ENCODE measurements at places on chromosomes 3 and 15. TPM values are rescaled to one million over a fixed set of nuclear protein-coding genes. Genes with fewer than 3 reads are reported as not detected.

CX3CR1 gene
- total RNA-seq: 2.0 TPM

DNA sequence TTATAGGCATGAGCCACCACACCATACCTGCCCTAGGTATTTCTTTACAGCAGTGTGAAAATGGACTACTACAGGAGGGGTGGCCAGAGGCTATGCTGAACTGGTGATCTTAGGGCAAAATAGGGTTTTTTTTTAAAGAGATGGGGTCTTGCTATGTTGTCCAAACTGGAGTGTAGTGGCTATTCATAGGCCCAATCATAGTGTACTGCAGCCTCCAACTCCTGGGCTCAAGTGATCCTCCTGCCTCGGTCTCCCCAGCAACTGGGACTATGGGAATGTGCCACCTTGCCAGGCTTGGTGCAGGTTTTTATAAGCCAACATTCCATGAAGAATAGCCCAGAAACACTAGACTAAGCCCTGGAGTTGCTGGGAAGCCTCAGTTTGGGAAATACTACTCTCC lies 28.6 kb upstream of the TSC22D2 start:
- DNase-seq: no peak

DNA sequence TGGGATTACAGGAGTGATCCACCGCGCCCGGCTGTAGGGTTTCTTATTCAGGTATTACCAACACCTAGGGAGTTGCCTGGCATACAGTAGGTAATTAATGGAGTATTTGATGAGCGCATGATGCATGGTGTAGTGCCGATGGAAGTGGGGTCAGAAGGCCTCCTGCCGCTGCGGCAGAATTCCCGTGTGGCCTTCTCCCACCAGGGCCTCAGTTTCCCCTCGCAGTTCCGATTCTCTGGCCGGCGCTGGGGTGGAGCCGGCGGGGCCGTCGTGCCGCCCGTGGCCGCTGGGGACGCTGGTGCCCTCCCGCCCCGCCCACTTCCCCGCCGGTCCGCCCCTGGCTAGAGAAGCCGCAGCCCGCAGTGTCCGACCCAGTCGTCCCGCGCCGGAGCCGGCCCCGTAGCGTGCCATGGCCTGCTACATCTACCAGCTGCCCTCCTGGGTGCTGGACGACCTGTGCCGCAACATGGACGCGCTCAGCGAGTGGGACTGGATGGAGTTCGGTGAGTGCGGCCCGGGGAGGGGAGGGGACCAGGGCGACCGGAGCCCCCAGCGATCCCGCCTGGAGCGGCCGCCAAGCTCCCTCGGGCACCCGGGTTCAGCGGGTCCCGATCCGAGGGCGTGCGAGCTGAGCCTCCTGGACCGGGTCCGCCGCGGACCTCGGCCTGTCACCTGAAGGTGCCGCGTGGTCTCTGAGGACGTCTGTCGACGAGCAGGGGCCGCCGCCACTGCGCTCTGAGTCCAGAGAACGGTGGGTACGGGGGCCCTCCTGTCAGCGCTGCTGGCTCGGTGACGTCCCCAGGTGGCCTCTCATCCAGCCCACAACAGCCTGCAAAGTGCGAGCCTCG lies at the start of gene IRAK2:
Gene IRAK2 (plus strand): TSS at position 374 of the 848 bp plus-strand sequence. CDS start 36 bp downstream, at position 410.
- DNase-seq: peak; percentile 84

- DNase-seq: no peak
Measured at GRCh38 chr3:72810063-72810462, 38.2 kb downstream of the SHQ1 start.

LRRC28 gene
- total RNA-seq: 100.0 TPM

- no peak for DNase-seq
Measured at GRCh38 chr15:93553167-93553935, 464.3 kb upstream of the RGMA start.

GRCh38 chr3:125054449-125055329 lies 1.1 kb downstream of the HEG1 start:
- peak; percentile 55 for DNase-seq

- no peak for DNase-seq
Measured at GRCh38 chr3:27165321-27165721, 203.9 kb downstream of the NEK10 start.

ZCWPW2 gene
- 5.2 TPM for total RNA-seq

DNA sequence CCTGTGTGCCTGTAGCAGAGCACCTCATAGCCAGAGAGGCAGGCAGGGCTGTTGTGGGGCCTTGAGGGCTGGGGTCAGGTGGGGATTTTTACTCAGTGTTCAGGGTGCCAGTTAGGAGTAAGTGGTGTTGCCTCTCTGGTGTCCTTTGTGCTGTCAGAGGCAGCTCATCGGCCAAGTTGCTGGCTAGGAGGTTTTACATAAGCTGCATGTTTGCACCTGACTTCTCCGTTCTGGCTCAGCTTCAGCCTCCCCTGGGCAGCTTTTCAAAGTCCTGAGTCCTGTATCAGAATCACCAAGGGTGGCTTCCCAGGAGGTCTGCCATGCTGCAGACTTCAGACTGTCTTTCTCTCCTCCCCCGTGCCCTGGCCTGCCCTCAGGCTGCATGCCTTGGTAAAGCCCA lies 242.6 kb upstream of the TPM1 start:
- no peak for DNase-seq

GRCh38 chr3:191234216-191234615 lies 35.2 kb downstream of the OSTN start:
- no peak for DNase-seq

DNA sequence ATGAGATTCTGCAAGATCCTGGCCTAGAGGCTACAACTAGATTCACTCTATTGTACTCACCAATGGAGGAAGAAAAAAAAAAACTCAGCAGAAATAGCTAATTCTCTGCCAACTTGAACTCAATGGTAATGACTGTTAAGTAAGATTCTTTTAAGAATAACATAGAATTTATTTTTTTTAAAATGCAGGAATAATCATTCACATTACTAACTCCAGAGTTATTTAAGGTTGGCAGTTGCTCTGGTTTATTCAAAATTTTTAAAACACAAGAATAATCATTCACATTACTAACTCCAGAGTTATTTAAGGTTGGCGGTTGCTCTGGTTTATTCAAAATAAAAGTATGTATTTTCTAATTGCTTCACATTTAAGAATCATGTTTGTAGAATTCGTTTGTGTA lies 1071.9 kb downstream of the IGSF11 start:
- no peak for DNase-seq

DNA sequence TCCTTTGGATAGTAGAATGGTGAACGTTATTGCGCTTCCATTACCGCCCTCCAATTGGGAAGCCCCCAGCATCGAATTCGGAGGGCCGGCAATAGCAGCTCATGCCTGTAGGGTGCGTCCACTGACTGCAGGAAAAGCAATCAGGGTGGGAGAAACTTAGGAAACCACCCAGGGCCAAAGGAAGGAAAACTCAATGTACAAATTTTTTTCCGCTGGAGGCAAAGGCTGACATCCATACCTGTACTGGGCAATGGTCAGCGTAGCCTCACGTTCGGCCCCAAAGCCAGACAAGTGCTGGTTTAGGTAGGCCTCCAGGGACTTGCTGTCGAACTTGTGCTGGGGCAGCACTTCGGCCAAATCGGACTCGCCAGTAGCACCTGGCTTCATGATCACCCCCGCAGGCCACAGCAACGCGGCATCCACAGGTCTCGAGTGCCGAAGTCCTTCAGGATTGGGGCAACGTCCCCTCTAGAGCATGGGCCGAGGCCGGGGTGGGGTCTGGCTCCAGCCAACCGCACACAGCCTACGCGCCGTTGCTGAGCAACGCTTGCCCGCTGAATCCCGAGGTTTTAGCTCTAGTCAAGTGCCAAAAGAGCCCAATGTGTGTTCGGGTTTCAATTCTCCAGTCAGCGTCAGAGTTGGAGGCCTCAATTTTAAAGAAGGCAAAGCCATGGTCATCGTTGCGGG lies at the start of gene ACAD11:
Gene ACAD11 (minus strand): TSS at position 445 of the 687 bp plus-strand sequence. CDS start 58 bp downstream, at position 387.
- peak; percentile 85 for DNase-seq

- DNase-seq: no peak
Measured at GRCh38 chr3:122208579-122208978, 25.1 kb downstream of the CASR start.

- no peak for DNase-seq
Measured at GRCh38 chr3:31696009-31696297, 163.2 kb downstream of the STT3B start.

POLQ gene
- total RNA-seq: 7.7 TPM

DNA sequence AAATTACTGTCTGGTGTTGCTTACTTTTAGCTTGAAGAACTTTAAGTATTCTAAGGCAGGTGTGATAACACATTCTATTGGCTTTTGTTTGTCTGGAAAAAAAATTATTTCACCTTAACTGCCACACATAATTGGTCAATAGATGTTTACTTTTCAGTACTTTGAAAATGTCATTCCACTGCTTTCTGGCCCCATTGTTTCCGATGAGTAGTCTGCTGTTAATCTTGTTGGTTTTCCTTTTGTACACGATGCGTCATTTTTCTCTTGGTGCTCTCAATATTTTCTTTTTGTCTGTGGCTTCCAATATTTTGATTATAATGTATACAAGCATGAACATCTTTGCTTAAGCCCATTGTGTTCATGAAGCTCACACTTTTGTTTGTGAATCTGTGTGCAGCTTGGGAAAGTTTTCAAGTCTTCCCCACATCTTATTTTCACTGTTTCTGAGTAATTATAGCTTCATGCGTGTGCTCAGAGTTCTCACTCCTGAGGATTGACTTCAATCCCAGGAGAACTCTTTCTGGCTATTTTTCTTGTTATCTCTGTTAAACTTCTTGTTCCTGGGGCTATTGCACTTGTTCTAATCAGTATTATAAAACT lies 664.7 kb downstream of the IGSF11 start:
- no peak for DNase-seq

GRCh38 chr3:106265704-106266103 lies 396.9 kb upstream of the CBLB start:
- no peak for DNase-seq

GRCh38 chr3:175082631-175083030 lies 223.5 kb downstream of the NAALADL2 start:
- DNase-seq: no peak

DNA sequence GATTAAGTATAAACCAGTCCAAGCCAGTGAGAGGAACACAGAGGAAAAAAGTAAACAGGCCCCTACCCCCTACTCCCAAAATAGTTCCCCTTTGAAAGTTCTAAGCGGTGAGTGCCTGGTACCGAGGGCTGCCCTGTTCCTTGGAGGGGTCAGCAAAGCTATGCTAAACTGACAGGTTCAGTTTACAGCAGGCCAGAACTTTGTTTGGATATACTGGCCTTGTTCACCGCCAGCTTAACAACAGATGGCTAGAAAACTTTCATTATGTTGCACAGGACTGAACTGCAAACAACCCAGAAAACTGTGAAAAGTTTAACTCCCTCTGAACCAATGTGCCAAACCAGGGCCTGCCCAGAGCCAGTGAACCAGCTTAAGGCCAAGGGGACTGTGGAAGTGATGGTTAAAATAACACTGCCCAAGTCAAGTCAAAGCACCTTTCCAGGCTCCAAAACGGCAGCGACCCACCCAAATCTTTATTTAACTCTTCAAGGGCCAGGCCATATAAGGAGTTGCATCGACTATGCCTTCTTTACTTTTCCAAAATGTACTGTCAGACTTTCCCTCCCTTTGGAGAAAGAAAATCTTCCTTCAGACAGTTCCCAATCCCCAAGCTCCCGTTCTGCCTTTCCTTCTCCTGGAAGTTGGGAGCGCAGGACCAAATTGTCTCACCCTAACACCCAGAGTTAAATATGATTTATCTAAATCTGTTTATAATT lies 448.0 kb downstream of the FOXP1 start:
- no peak for DNase-seq

DNA sequence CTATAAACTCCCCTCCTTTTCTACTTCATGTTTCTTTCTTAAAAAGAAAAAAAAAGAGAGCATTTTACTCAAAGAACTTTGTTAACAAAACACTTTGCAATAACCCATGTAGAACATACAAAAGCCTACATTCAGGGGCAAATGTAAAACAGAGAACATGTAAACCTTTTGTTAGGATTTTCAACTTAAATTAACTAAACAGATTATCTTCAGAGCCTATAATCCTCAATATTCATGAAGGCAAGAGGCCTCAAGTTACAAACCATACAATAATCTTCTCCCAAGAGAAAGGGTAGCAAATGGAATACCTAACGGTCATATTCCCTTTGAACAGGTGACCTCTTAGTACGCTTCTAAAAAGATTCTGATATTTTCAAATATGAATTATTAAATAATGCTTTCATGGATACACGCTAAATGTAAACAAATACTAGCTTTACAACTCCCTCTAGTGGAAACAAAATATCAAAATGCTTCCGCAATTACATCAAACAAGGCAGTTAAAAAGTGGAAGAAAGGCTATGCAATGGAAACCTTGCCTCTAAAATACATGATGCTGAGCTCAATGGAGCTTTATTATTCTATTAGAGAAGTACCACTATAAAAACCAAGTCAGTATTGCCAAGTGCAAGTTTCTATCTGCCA lies 9.9 kb downstream of the CEP152 start:
- DNase-seq: no peak

- peak; percentile 81 for DNase-seq
Measured at GRCh38 chr3:53109891-53110771, 20.1 kb downstream of the RFT1 start.

DNA sequence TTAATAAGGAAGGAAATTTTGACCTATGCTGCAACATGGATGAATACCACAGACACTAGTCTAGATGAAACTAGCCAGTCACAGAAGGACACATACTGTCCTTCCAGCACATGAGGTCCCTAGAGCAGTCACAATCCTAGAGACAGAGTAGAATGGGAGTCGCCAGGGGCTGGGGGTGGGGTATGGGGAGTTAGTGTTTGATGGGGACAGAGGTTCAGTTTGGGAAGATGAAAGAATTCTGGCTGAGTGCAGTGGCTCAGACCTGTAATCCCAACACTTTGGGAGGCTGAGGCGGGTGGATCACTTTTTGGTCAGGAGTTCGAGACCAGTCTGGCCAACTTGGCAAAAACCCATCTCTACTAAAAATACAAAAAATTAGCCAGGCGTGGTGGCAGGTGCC lies 99.2 kb downstream of the TPRA1 start:
- no peak for DNase-seq

DNA sequence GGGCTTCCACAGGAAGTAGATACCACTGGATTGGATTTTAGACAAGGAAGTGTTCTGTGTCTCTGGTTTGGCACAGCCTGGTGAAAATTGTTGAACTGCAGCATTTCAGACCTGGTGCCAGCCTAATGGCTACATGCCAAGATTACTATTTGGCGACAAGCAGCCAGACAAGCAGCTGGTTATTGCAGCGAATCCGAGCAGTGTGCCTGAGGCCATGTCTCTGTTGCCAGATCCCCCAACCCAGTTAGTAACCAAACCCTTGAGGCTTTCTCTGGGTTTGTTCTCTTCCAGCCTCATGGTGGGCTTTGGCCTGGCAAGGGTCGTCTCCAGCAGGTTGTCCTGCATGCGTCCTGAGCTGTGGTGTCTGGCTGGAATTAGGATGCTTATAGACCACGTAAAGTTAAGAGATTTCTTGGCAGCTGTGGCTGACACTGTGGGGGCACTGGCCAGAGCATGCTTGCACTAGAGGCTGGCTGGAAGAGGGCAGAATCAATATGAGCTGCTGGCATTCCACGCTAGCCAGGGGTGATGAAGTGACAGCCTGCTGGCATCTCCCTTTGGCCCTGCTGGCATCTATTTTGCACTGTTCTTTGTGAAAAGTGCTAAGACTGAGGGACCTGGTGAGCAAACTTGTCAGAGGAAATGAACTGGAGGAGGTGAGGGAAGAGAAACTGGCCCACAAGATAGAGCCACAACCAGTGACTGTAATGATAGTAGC lies 172.6 kb downstream of the RBMS3 start:
- no peak for DNase-seq

CCR3 gene
- total RNA-seq: not detected

KIF7 gene
- total RNA-seq: 5.6 TPM

GRCh38 chr15:93881310-93881709 lies 350.1 kb upstream of the MCTP2 start:
- no peak for DNase-seq

GRCh38 chr3:4850211-4850927 lies 128.9 kb upstream of the BHLHE40 start:
- DNase-seq: no peak

MED12L gene
- 18.5 TPM for total RNA-seq

Measured in testis (tissue), 5 donors.